ENCODE measurements at places on chromosomes 7 and 10. TPM values are rescaled to one million over a fixed set of nuclear protein-coding genes. Genes with fewer than 3 reads are reported as not detected.

CCDC6 gene
- 51.5 TPM for total RNA-seq

NUB1 gene
- total RNA-seq, result 43.6 TPM

TMEM213 gene
- total RNA-seq, result not detected

CALHM1 gene
- total RNA-seq, result not detected

MMP21 gene
- total RNA-seq, result not detected

GRID2IP gene
- not detected for total RNA-seq

TMEM273 gene
- total RNA-seq, result not detected

CASP2 gene
- 21.4 TPM for total RNA-seq

EBF3 gene
- total RNA-seq, result 0.20 TPM

KCNMA1 gene
- total RNA-seq, result 38.0 TPM

MGMT gene
- total RNA-seq, result 6.2 TPM

ITGA8 gene
- total RNA-seq, result 0.01 TPM

TACC2 gene
- total RNA-seq, result 92.6 TPM

LIPA gene
- total RNA-seq, result 46.3 TPM

HIPK2 gene
- 55.9 TPM for total RNA-seq

DRGX gene
- total RNA-seq, result not detected

All from A549 treated with dexamethasone at 1 μM for 4 hours (cell line).